Activated CD4-positive, CD25-positive, alpha-beta regulatory T cell (primary cell): ENCODE measurements at places on chromosomes 7 and 10.
A peak's percentile ranks its signal among the peaks of the same experiment; 100 is the strongest.

- DNase-seq = no peak
Observed at GRCh38 chr7:46448478-46448877, 527.4 kb upstream of the IGFBP3 start.

DNA sequence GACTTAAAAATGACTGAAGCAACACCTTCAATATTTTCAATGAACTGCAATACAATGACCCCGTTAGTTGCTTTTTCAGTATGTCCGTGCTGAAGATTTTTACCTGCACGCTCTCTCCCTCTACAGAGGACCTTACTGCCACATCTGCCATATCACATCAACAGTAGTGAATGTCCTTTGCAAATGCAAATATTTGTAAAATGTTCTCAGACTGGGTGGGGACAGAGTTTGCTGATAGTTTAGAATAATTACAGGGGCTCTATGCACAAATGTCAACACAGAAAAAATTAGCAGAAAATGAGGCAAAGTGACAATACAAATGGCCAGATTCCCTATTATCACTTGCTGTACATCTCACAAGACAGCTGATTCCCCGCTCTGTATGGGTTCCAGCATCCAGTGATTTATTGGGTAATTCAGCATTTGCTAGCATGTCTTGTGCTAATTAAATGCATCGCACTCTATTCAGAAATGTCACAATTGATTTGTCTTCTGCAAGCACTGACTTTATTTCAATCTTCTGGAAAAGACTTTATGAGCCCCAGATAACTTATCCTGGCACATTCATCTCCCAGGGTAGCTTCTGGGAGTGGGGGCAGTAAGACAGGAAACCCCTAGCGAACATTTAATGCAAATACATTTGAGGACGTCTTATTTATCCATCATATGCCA, 69.1 kb upstream of the PTER start:
- no peak for DNase-seq

DNA sequence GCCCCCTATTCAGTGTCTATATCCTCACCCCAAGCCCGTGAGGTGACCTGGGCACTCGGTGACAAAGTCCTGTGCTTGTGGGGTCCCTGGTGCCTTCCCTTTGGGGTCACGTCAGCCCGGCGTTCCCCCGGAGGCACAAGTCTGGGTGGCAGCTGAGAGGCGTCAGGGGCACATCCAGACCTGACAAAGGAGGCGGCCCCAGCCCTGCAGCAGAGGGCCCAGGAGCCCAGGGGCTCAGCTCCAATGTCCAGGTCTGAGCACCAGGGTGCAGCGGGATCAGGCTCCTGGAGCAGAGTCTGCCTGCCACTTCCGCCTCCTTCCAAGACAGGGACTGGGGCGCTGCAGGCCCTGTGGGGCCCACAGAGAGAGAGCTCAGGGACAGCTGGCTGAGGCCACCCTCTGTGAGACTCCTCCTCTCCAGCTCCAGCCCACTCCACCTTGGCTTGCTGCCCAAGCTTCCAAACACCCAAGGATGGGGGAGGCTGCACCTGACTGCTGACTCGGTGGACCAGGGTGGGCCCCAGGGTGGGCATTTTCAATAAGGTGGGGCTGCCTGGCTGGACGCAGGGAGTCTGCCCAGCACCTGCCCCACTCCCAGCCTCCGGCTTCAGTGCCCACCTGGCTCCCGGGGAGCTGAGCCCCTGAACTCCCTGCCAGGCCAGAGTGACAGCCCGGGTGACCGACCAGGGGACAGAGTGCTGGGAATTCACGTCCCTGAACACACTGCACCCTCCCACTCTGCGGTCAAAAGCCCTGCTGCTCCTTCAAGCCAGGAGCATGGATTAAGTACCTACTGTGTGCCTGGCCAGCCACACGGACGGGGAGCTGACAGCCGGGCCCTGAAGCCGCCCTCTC, 1.0 kb upstream of the KNDC1 start:
- DNase-seq = no peak

DNA sequence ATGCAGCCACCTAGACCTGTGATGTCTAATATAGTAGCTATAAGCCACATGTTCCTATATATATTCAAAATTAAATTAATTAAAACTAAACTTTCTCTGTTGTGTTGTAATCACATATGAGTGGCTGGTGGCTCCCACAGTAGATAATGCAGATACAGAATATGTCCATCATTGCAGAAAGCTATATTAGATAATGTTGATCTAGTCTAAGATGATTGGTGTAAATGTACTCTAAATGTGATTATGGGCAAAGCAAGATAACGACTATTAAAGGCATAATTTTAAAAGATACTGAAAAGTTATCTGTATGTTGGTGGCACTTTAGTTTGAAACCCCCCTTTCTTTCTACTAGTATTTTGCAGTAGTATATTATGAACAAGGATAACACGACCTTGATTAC, 5.7 kb upstream of the HGF start:
- DNase-seq = no peak

GRCh38 chr7:8094164-8095140, 125.9 kb downstream of the GLCCI1 start:
- DNase-seq = no peak

- DNase-seq = no peak
Observed at GRCh38 chr7:13841284-13841683, 148.2 kb downstream of the ETV1 start.

GRCh38 chr7:45136106-45137060, 21.2 kb upstream of the RAMP3 start:
- peak; percentile 25 for DNase-seq

- no peak for DNase-seq
Observed at GRCh38 chr10:33241351-33241750, 93.1 kb downstream of the NRP1 start.

DNA sequence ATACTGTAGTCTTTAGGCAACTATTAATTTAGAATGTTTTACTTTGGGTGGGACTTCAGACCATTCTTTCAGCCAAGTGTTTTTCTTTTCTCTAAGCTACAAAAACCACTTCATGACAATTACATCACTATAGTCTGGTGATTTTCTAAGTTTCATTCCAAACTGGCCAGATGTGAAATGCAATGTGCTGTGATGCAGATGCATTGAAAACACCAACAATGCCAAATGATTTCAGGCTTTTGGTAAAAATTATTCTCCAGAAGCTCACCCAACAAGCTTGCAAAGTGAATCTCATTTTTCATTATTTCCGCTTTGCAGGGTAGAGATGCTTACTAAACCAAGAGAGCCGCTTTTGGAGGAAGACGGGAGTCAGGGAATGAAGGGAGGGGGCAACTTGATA, 118.4 kb upstream of the ANK3 start:
- DNase-seq = no peak

DNA sequence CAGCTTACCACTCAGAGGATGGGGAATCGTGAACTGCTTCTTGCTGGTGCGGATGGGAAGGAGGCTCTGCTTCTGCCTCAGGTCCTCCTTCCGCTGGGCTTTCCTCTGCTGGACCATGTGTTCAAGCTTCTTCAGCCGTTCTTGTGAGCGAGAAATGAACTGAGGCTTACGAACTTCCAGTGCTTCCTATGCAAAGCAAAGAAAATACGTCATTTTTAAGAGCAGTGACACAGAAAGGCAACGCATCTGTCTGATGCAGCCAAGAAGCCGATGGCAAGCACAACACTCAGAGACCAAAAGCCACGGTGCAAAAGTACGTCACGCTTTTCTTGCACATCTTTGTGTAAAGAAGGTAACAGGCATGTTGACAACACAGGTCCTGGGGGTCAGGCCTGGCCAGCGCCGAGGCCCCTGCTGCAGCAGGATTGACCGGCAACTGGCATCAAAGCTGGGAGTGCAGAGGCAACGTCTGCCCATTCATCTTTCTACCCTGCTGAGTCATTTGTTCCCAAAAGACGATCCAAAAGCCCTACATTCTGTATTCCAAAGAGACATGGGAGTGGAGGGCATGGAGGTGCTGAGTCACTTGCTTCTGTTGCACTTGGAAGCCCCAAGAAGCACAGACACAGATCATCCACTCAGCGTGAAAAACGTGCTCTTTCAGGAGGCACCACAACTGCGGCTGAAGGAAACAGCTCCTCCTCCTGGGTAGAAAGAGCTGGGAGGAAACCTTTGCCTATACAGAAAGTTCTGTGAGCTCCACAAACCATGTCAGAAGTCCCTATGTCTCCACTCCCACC, 71.0 kb upstream of the ADAM12 start:
- DNase-seq = no peak

- DNase-seq = no peak
Observed at GRCh38 chr7:55055479-55055878, 36.7 kb downstream of the EGFR start.

GRCh38 chr10:51532044-51532443, 167.4 kb downstream of the CSTF2T start:
- no peak for DNase-seq

GRCh38 chr7:23293500-23294073, 5.6 kb upstream of the MALSU1 start:
- DNase-seq = no peak

- no peak for DNase-seq
Observed at GRCh38 chr10:76085002-76085816, 653.8 kb downstream of the LRMDA start.

- DNase-seq = peak; percentile 14
Observed at GRCh38 chr7:158957921-158958491, 101.6 kb downstream of the DYNC2I1 start.
